T-cell (primary cell): ENCODE measurements at places on chromosomes 4 and X.
A peak's percentile ranks its signal among the peaks of the same experiment; 100 is the strongest.

- no peaks in the 10 kb centered on the region for H3K36me3 ChIP-seq
- DNase-seq = no peak
- no peaks in the 10 kb centered on the region for H3K4me1 ChIP-seq
- H3K27ac ChIP-seq = no peak overlapping the region
These were observed 245.7 kb downstream of the ANTXR2 start for GRCh38 chr4:79827283-79827682.

DNA sequence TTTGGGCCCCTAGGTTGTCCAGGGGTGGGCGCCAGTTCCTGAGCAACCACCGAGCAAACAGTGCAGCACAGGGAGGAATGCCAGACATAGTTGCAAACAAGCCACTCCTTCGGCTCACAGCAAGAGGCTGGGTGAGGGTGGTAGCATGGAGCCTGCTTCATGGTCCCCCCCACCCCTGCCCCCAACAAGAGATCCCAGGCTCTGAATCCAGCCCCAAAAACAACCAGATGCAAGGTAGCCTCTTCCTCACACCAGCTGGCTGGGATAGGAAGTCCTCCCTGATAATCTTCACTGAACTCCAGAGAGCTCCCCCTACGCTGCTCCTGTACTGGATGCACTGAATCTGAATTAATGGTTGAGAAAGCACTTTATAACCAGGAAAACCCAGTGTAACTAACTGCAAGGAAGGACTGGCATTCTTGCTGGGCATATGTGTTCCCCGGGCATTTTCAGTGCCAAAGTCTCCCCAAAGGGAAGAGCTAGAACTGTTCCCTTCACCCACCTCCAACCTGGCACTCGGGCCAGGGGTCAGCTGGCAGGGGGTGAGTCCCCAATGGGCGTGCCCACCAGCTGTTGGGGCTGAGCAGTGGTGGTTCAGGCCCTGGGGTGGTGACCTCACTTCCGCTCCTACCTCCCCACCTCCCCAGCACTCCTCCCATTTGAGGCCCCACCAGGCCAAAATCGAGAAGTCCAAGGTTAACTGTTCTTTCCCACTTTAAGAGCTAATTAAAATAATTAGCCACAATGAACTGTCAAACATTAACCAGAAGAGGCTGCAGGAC is 1.5 kb downstream of the ELF4 start:
- H3K4me1 ChIP-seq = peaks cover 4% of the 10 kb centered on the region

GRCh38 chr4:152176627-152177214 is 359.2 kb downstream of the FBXW7 start:
- no peak overlapping the region for H3K27ac ChIP-seq
- H3K4me1 ChIP-seq = peaks cover 4% of the 10 kb centered on the region
- H3K4me3 ChIP-seq = no peak overlapping the region
- no peaks in the 10 kb centered on the region for H3K36me3 ChIP-seq
- no peak for DNase-seq

GRCh38 chr4:40196724-40197281 is at the start of gene RHOH:
Gene RHOH, plus strand, starts transcription at chr4:40197031. Its CDS starts 46,356 bp downstream, at chr4:40243387.
- peaks cover 9% of the 10 kb centered on the region for H3K36me3 ChIP-seq
- DNase-seq = peak; percentile 86
- H3K27ac ChIP-seq = peak within 1 kb of the TSS; percentile 99
- H3K27me3 ChIP-seq = no peaks in the 10 kb centered on the region
- peak within 1 kb of the TSS; percentile 87 for H3K4me3 ChIP-seq

GRCh38 chr4:26809811-26810210 is 50.8 kb upstream of the STIM2 start:
- peaks cover 9% of the 10 kb centered on the region for H3K4me1 ChIP-seq
- DNase-seq = no peak
- no peak overlapping the region for H3K4me3 ChIP-seq
- no peak overlapping the region for H3K27ac ChIP-seq
